Lower leg skin (tissue), 4 donors: ENCODE measurements at places on chromosomes 5 and 9. TPM values are rescaled to one million over a fixed set of nuclear protein-coding genes. Genes with fewer than 3 reads are reported as not detected.

DNA sequence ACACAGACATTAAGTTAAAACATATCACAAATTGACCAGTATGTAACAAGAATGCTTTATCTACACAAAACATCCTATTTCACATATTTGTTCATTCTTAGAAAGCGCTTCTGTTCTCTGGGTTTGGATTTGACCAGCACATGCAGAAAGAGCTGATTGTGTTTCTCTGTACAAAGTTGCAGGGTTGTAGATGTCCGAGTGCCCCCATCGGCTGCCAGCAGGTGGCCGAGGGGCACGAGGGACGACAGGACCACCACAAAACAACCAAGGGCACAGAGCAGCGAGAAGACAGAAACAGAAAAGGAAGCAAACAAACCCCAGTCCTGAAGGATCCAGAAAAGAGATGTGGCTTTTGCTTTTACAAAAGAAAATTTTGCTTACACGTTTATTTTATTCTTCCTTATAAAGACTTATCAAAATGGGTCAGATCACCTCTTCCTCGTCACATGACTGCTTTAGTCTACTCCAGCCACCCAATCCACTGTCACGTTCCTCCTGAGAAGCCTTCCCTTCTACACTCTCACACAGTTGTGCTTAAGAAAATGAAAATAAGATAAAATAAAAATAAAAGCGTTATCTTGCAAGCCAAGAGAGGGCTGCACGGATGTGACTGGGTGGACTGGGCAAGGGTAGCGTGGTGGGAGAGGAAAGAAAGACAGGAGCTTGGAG lies 9.5 kb downstream of the OTP start:
- DNase-seq: no peak

GRCh38 chr9:130601100-130601499 lies 21.7 kb downstream of the FUBP3 start:
- DNase-seq: no peak

Gene CCDC69
- total RNA-seq: 33.3 TPM

- DNase-seq: no peak
These were observed 66.6 kb downstream of the NPR3 start for GRCh38 chr5:32777733-32778132.

DNA sequence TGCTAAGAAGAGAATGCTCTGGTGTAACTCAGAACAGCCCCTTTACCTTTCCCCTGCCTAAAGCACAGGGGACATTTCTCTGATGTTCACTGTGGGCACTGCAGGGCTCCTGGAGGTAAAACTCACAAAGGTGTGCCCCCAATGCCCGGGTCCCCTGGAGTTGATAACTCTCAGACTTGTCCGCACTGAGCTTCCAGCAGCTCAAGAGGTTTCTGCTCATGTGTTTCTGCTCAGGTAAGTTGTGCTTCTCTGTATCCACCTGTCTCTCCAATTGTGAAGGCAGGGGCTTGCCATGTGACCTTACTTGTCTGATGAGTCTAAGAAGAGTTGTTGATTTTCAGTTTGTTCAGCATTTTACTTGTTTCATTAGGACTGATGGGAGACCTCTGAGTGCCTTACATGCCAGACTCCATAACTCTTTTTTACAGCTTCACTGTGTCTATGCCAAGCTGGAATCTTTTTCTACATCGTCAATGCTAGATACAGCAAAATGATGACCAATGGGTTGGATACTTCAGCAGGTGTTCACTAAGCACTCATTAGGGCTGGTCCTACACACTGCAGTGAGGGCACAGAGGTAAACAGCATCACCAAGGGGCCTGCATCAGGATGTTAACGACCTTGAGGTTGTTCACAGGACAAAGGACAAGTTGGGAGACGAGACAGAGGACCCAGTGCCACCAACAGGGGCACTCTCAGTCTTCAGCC lies 56.4 kb downstream of the MRPL36 start:
- no peak for DNase-seq

GRCh38 chr9:114906922-114907571 lies 23.3 kb downstream of the TNFSF8 start:
- DNase-seq: no peak

GRCh38 chr9:133273819-133274218 lies 1.2 kb downstream of the ABO start:
- no peak for DNase-seq

- no peak for DNase-seq
These were observed 7.6 kb upstream of the TTLL11 start for GRCh38 chr9:122100756-122101155.

Gene FRMD3
- 5.8 TPM for total RNA-seq

DNA sequence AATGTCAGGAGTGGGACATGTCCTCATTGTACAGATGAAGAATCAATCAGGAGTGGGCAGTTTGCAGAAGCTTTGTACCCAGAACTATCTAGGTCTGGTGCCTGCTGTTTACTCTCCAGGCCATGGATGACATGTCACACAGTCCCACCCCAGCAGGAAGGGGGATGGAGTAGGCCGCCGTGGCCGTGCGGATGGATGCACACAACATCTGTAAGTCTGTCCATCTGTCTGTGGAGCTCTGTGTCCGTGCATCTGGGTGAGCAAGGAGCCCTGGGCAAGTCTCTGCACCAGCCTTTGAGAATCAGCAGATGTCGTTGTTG lies 311.5 kb upstream of the IRX4 start:
- DNase-seq: peak; percentile 49

- DNase-seq: no peak
These were observed 65.2 kb upstream of the SPIN1 start for GRCh38 chr9:88322906-88323566.

Gene DNAH5
- 0.39 TPM for total RNA-seq

- DNase-seq: no peak
These were observed 6.6 kb downstream of the ASB6 start for GRCh38 chr9:129635099-129636065.
